ENCODE measurements at places on chromosomes 12 and 14. TPM values are rescaled to one million over a fixed set of nuclear protein-coding genes. Genes with fewer than 3 reads are reported as not detected.

The RHOJ gene
- 19.9 TPM for polyA plus RNA-seq

DNA sequence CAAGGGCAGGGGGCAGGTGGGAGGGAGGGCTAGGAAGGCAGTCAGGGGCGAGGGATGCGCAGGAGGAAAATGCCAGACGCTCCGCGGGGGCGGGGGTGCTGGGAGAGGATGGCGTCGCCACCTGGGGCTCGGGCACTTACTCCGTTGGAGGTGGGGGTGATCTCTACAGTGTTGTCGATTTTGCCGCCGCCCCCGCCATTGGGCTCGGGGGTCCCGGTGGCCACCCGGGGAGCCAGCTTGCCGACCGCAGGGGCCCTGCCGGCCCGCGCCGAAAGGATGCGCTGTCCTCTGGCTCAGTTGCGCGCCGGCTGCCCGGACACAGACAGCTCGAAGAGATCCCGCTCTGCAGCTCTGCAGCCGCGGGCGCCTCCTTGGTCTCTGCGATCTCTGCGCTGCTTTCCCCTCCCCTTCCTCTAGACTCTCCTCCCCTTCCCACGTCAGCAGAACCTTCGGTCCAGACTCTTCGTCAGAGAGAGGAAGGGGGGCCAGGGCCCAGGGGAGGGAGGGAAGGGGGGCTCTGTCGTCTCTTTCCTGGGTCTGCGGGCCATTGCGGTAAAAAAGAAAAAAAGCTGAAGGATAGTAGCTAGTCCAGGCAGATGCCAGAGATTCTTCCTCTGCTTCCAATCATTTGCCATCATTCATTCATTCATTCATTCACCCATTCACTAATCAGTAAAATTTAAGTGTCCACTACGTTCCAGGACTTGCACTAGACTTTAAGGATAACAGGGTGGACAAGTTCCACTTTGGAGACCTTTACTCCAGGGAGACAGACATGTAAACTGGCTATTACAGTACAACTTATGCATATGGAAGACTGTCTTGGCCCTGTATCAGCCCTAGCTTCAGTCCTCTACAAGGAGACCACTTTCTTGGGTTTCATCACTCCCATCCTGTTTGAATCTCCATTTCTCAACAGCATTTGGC, at the start of gene SLC22A17:
Gene SLC22A17 (minus strand): TSS at position 382 of the 927 bp plus-strand sequence.
- DNase-seq: peak; percentile 90

- DNase-seq: no peak
Observed at GRCh38 chr12:111174251-111174960, 194.5 kb downstream of the PHETA1 start.

- no peak for DNase-seq
Observed at GRCh38 chr12:25769082-25769945, 189.2 kb upstream of the RASSF8 start.

DNA sequence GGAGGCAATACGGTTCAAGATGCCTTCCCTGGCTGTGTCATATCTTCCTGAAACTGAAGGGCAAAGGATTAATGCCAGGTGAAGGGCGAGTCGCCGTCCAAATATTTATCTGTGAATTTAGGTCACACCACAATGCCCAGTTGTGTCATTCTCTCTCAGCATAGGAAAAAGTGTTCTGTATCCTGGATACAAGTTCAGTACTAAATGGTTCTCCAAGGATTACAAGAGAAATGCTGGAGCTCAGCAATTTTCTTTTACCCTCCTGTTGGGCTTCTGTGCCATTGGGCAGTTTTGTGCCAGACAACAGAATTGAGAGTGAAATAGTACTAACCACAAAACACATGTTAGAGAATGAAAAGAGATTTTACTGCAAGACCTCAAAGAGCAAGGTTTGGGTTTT, 493.9 kb downstream of the EGLN3 start:
- no peak for DNase-seq

DNA sequence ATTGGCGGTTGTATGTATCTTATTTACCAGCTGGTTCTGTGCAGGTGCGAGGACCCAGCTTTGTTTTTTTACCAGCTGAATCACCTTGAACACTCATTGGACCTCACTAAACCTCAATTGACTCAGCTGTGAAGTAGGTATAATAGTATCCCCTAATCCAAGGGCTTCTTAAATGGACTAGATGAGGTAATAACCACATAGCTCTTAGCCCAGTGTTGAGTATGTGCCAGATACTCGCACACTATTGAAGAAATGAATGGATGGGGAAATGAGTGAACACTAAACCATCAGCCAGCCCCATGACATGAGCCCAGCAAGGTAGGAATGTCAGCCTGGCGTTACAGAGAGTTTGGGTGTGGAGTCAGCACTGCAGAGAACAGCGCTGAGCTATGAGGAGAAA, 79.7 kb downstream of the RIMBP2 start:
- DNase-seq: no peak

Measured in renal pelvis (tissue), 12 donors.